GM18507 (cell line): ENCODE measurements at places on chromosomes 3 and 15.

DNA sequence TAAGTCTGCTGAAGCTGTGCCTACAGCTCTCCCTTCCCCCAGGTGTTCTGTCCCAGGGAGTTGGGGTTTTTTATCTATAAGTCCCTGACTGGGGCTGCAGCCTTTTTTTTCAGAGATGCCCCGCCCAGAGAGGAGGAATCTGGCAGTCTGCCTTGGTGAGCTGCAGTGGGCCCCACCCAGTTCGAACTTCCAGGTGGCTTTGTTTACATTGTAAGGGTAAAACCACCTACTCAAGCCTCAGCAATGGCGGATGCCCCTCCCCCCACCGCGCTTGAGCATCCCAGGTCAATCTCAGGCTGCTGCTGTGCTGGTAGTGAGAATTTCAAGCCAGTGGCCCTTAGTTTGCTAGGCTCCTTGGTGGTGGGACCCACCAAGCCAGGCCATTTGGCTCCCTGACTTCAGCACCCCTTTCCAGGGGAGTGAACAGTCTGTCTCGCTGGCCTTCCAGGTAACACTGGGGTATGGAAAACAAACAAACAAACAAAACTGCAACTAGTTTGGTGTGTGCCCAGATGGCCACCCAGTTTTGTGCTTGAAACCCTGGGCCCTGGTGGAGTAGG, 189.4 kb downstream of the MFSD1 start:
- DNase-seq, result no peak

- DNase-seq, result no peak
Observed at GRCh38 chr15:39921274-39921638, 1.2 kb upstream of the GPR176 start.

- DNase-seq, result no peak
Observed at GRCh38 chr15:81007428-81008064, 6.8 kb downstream of the TLNRD1 start.

DNA sequence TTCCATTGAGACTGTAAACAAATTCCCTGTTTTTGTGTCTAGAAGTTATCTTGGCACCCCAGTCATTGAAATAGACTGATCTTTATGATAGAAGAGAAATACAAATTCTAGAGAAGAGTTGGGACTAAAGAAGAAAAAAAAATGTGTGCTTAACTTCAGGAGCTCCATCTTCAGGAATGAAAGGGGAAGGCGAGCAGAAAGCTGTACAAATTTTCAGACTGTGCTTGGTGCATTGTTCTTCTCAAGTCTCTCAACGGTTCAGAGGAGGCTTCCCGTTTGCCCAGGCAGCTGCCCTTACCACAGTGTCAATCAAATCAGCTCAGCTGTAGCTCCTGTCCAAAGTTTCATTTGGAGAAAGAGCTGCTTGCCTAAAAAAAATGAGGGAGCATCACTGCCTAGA, 41.7 kb downstream of the OXSM start:
- DNase-seq, result no peak

- DNase-seq, result no peak
Observed at GRCh38 chr3:113607219-113607596, 74.9 kb downstream of the SIDT1 start.

- no peak for DNase-seq
Observed at GRCh38 chr3:56835650-56836227, 34.0 kb upstream of the ARHGEF3 start.

DNA sequence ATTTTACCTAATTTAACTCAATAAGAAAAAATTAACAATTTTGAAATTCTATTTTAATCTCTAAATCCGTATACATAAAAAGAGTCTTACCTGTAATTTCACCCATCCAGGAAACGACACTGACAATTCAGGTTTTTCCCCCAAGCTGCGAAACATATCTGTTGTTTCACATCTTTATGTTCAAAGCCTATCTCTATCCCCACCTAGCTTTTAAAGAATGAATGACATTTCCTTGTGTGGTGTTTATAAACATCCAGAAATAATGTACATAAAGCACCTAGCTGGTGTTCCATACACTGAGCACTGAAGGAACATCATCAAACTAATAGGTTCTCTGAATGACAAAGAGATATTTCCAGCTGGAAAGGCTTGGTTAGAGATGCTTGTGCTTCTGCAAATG, 867.8 kb downstream of the SQOR start:
- no peak for DNase-seq

GRCh38 chr3:98012979-98013378, 22.1 kb downstream of the GABRR3 start:
- DNase-seq, result no peak

- DNase-seq, result no peak
Observed at GRCh38 chr3:7322957-7323669, 462.2 kb downstream of the GRM7 start.

GRCh38 chr3:157754451-157754850, 251.2 kb upstream of the VEPH1 start:
- no peak for DNase-seq

DNA sequence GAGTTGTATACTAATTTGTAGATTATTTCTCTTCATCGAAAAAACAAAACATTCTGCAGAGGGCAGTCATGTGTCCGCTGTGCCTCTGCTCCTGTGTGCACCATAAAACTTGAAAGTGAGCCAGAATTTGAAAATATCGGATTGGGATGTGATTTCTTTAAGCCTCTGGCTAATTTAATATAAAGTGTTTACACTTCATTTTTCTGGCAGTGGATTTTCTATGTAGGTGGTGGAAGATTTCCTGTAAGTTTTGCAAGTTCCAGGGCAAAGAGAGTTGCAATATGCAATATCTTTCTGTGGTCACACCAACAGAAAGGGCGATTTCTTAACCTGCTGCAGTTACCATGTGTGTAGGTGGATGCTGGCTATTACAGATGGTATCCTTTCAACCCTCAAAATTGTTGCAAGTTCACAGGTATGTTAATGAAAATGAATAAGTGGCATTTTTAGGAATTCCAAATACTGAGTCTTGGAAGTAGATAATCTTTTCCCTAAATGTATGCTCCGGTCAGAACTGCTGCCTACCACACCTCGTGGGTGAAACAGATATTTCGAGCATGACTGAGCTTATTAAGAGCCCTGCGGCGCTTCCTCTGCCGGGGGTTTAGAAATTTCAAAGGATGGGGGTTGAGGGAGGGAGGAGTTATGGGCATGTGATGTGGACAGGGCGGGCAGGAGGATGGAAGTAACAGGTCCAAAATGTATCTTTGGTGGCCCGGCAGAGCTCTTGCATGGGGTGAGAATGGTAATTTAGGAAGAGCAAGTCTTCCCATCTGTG, 134.0 kb downstream of the PGPEP1L start:
- no peak for DNase-seq

DNA sequence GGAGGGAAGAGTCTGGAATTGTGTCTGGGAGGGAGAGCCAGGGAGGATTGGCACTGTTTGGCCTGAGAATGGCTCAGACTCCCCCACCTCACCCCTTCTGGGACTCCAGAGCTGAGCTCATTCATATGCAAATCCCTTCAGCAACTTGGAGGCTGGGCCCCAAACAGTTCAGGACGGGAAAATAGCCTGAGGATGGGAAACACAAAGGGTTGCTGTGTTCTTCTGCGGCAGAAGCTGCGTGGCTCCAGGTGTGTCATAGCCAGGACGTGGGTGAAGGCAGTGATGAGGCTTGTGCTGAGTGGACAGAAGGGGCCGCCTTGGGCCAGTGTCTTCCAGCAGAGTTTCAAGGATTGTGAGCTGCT, 16.6 kb downstream of the MASP1 start:
- no peak for DNase-seq

GRCh38 chr3:30945291-30945690, 50.8 kb upstream of the GADL1 start:
- DNase-seq, result no peak

DNA sequence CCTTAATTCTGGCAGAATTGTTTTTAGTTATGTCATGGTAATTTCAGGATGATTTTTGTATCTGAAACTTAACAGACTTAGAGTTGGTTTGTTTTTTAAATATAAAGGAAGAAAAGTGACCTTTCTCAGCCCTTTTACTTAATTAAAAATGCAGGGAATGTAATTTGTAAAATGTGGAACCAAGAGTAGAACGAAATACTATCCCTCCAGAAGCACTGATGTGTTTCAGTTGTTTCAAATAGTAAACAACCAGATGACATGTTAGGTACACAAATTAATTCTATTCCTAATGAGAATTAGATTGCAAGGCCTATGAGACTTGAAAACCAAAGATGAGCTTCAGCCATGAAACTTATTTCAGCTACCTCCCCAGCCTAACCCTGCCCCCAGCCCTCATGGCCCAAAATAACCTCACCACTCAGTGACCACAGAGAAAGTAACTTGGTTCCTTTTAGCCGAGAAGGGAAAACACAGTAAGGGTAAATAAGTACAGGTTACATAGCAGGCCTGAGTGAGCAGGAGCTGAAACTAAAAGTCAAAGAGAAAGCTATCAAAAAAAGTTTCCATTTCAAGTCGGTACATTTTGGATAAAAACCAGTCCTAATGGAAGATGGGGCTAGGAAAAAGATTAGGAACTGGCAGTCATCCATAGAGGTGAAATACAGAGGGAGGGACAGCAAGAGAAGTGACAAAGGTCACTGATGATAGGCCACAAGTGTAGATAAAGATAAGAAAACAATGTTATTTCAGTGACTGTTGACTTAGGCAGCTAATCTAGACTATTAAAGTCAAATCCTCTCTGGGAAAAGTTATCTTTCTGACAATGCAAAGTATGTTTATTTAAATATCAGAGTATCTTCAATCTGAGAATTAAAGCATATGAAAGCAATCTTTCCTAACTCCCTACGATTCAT, 23.2 kb downstream of the SENP8 start:
- peak; percentile 71 for DNase-seq

- DNase-seq, result no peak
Observed at GRCh38 chr3:142961539-142961938, 1.9 kb downstream of the PAQR9 start.

DNA sequence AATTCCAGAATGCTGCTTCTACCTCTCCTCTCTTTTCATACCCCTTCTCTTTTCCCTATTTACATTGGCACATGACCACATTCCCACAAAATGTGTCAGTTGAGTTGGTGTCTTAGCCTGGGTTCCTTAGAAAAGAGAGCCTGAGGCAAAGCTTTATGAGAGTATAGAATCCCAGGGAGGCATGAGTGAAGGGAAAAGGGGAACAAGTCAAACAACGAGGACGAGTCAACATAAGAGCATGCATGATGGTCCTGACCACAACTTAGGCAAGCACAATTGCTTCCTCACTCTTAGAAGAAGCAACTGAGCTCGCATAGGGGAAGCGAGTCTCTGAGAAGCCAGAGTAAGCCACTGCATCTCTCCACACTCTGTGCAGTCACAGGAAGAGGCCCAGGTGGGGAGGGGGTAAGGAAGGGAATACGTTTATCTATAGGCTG, 15.4 kb upstream of the ZNF774 start:
- DNase-seq, result no peak

- no peak for DNase-seq
Observed at GRCh38 chr15:88661041-88661700, 22.4 kb downstream of the ISG20 start.

DNA sequence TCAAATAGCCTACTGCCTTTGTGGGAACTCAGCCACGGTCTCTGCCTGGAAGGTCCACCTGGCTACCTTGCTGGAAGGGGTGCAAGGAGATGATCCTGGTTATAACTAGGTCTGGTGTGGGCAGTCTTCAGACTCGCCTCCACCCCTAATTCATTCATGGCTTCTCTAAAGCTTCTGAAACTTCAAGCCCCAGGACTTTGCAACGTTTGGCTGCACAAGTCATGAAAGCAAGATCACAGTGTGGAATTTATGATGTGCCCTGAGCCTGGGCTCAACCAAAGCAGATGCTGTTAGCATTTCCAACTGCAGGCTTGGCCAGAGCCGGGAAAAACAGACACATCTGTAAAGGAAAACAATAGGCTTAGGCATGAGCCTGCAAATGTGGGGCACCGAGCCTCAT, 200.4 kb upstream of the WNT5A start:
- DNase-seq, result no peak

- peak; percentile 71 for DNase-seq
Observed at GRCh38 chr3:53072653-53073552, 27.0 kb upstream of the SFMBT1 start.

DNA sequence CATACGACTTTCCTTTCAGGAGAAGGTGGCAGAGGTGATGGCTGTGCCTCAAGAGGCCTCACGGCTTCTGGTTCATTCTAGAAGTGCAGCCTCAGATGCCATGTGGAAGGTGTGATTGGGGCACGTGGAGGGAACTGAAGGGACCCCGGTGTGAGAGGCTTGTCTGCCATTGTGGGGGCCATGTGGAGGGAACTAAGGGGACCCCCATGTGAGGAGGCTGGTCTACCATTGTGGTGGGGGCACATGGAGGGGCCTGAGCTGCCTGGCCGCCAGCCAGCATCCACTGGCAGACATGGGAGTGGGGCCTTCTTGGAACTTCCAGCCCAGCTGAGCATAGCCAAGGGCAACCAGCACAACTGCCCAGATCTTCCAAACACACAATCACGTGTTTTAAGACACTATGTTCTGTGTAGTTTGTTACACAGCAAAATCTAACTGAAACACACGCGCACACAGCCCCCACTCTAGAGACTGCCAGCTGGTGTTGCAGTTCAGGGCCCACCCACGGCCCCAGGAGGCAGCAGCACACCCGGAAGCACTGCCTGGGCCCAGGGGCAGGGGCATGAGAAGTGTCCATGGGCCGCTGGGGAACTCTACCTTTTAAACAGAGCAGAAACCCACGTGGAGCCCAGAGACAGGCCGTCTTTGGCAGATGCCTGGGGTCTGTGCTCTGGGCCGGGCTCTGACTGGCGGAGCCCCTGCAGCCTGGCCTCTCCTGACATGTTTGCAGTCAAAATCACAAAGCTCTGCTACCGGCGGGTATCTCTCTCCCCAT, 66.8 kb downstream of the IQSEC1 start:
- DNase-seq, result no peak

- DNase-seq, result no peak
Observed at GRCh38 chr3:189508784-189509501, 122.2 kb upstream of the TP63 start.

DNA sequence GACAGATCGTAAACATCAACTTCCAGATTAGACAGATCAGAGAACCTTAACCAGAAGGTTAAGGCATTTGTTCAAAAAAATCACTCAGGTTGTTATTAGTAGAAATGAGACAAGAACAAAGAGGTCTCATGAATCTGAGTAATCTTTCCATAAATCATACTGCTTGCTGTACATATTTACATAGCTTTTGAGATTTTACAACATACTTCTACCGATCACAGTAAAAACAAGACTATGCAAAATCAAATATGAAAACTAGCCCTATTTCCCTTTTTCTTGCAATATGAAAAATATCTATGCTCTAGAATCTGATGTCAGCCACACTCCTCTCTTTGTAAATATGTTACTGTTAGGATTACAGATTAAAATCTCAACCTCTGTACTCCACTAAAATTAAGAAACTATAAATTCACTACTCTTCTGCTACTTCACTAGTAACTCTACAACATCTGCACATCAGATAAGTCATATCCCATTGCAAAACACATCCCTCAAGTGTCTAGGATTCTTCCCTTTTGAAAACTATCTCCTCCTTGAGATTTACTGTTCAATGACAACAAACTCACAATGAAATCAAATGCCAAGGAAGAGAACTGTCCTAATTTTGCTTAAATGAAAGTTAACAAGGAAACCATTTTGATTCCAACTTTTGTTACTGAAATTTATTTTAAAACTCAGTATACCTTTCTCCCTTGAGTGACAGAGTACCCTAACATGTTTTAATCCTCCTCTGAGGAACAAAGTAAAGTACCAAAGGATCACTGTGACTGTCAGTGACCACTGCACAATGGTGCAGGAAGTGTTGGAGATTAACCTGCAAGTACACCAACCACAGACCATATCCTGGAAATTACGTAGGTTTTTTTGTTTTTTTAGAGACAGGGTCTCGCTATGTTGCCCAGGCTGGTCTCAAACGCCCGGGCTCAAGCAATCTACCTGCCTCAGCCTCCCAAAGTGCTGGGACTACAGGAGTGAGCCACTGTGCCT, 12.8 kb downstream of the DCUN1D1 start:
- no peak for DNase-seq
